ENCODE measurements at places on chromosomes 13 and 19.

DNA sequence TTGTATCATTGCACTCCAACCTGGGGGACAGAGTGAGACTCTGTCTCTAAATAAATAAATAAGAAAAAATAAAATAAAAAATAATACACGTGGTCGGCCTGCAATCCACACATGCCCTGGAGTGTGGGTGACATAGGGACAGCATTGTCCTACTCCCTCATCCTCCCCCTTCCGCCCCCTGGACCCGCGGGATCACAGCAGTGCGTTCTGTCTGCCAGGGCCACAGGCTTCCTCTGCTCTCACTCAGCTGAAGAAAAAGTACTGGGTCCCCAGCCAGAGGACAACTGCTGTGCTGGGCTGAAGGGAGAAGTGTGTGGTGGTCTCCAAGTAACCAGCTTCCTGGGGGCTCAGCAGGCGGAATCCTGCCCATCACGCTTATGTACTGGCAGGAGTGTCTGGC, 6.3 kb downstream of the BCAT2 start:
- H3K4me1 ChIP-seq = peaks cover 10% of the 10 kb centered on the region
- H3K27me3 ChIP-seq = no peaks in the 10 kb centered on the region

DNA sequence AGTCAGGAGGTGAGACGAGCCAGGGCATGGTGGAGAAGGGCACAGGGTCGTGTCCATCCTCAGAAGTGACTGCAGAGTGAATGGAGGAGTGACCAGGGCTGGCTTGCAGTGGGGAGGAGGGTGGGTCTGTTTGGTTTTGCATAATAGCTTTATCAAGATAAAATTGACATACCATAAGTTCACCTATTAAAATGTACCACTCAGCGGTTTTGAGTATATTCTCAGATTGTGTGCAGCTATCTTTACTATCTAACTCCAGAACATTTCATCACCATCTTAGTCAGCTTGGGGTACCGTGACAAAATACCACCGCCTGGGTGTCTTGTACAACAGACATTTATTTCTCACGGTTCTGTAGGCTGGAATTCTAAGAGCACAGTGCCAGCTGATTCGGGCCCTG, 13.2 kb downstream of the ZNF8 start:
- H3K36me3 ChIP-seq = peaks cover 14% of the 10 kb centered on the region
- no peaks in the 10 kb centered on the region for H3K27me3 ChIP-seq
- no peak overlapping the region for H3K27ac ChIP-seq
- no peak overlapping the region for H3K4me3 ChIP-seq

DNA sequence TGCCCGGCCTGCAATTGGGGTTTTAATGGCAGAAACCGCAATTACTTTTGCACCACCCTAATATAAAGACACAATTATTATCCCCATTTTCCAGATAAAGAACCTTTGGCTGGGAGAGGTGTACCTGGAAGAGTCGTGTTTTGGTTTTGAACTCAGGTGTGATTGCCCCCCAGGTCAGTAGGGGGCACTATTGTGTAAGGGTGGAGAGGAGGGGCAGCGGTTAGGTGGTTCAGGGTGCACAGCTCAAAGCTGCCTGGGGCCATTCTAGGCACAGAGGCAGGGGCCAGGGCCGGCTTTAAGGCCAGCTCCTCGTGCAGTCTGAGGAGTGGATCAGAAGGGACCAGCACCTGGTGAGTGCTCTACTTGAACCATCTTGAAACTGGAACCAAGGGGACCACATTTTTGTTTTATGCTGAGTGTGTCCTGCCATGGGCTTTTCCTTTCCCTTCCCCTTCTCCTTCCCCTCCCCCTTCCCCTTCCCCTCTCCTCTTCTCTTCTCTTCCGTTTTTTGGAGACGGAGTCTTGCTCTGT, 5.8 kb upstream of the FCGRT start:
- no peaks in the 10 kb centered on the region for H3K36me3 ChIP-seq
- H3K27ac ChIP-seq = no peak overlapping the region
- H3K27me3 ChIP-seq = no peaks in the 10 kb centered on the region
- H3K4me3 ChIP-seq = peak overlapping the region; percentile 41
- peaks cover 23% of the 10 kb centered on the region for H3K4me1 ChIP-seq
- peak; percentile 74 for DNase-seq

DNA sequence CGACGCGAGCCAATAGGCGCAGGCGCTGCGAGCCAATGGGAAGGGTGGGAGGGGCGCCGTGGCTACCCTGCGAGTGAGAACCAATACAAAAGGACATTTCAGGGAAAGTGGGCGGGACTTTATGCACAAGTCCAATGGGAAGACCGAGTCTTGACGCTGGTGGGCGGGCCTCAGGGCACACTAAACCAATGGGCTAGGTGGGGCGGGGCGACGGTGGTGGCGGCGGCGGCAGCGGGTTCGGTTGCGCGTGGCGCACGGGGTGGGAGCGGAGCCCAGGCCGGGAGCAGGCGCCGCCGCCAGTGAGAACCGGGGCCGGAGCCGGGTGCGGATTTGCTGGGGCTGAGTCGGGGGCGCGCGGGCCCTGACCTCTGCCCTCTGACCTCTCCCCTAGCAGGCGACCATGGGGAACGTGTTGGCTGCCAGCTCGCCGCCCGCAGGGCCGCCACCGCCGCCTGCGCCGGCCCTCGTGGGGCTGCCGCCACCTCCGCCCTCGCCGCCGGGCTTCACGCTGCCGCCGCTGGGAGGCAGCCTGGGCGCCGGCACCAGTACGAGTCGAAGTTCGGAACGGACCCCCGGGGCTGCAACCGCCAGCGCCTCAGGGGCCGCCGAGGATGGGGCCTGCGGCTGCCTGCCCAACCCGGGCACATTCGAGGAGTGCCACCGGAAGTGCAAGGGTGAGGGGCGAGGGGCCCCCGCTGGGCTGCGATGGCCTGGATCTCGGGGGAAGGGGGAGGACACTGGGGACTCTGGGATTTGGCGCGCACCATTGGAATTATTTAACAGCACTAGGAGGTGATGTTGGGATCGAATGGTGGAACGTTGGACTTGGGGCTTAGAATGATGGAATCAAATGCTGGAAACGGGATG, at the start of gene TOMM40:
Gene TOMM40 (plus strand): TSS at position 239 of the 867 bp plus-strand sequence. CDS start 162 bp downstream, at position 401.
- H3K4me1 ChIP-seq = peaks cover 30% of the 10 kb centered on the region
- DNase-seq = peak; percentile 100
- H3K36me3 ChIP-seq = peaks cover 4% of the 10 kb centered on the region
- peak within 1 kb of the TSS; percentile 91 for H3K4me3 ChIP-seq
- no peaks in the 10 kb centered on the region for H3K27me3 ChIP-seq

DNA sequence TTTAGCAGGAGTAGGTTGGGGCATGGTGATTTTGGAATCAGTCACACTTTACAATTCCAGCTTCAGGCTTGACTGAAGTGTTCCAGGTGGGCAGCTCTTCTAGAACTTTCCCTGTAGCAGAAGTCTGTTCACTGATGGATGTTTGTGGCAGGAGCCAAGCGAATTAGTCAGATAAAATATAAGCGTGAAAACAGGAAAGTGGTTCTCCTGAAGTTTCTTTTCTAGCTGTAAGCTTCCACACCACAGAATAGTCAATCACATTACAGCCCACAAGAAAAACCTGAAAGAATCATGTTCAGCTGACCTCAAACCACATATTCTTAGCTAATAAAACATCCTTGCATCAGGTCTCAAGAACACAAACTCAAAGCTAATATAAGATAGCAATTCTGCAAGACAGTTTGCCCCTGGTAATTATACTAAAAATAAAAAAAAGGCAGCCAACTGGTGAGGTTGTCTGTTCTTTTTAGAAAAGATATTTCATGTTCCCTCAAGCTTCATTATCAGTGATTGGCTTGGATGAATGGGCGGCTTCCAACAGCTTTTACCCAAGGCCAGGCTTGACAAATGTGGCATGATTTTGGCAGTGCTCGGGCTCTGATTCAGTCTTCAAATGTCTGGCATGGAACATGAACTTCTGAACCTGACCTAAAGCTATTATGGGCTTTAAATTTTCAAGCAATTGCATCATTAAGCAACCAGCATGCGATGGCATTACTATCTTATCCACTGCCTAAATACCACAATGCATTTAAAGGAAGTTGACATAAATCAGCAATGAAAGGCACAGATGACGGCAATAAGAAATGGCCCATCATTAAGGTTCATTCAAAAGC, 136.8 kb downstream of the DCLK1 start:
- no peak overlapping the region for H3K4me3 ChIP-seq
- no peaks in the 10 kb centered on the region for H3K27me3 ChIP-seq
- H3K36me3 ChIP-seq = no peaks in the 10 kb centered on the region

DNA sequence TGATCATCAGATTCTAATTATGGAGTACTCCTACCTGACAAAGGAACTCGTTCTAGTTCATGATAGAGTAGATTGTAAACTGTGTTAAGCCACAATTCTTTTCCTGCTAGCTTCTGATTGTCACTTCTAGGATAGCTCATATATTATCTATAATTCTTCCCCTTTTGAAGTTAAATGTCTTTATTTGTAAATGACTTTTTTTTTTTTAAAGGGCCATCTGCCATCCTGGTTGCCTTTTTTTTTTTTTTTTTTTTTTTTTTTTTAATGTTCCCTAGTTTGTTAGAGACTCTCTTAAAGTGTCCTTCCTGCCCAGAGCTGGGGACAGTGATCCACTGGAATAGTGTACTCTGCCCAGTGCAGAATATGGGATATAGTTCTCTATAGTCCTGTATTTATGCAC, 4.3 kb downstream of the CHAMP1 start:
- no peak for DNase-seq
- peaks cover 10% of the 10 kb centered on the region for H3K36me3 ChIP-seq
- H3K27ac ChIP-seq = peak overlapping the region; percentile 14
- no peaks in the 10 kb centered on the region for H3K27me3 ChIP-seq
- H3K4me3 ChIP-seq = no peak overlapping the region
- peaks cover 37% of the 10 kb centered on the region for H3K4me1 ChIP-seq

DNA sequence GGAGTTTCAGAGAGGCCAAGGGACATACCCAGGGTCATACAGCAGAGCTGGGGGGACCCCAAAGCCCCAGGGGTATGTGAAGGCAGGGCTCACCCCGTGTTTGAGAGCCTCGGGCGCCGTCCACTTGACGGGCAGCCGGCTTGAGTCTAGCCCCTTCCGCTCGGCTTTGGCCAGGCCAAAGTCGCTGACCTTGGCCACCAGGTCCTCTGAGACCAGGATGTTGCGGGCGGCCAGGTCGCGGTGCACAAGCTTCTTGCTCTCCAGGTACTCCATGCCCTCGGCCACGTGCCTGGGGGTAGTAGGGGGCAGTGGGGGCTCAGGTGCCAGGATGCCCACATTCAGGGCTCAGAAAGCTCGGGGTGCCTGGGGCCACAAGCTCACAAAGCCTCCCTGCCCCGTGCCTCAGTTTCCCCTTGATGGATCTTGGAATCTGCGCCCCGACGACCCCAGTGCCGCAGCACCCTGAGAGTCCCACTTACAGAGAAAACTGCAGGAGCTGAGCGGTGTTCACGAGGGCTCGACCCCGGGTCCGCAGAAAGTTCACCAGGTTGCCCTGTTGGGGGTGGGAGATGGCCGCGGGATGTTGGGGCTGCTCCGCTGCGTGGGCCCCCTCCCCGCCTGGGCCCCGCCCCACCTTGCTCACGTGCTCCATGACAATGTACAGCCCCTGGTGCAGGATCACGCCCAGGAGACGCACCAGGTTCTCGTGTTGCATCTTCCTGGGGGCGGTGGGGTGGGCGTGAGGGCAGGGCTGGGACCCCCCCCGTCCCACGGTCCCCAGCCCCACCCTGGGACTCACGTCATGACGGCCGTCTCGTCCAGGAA, 7.1 kb downstream of the MATK start:
- no peaks in the 10 kb centered on the region for H3K4me1 ChIP-seq
- H3K4me3 ChIP-seq = no peak overlapping the region
- no peaks in the 10 kb centered on the region for H3K36me3 ChIP-seq
- no peak overlapping the region for H3K27ac ChIP-seq

GRCh38 chr13:113585896-113586295, 1.3 kb downstream of the TFDP1 start:
- H3K27me3 ChIP-seq = no peaks in the 10 kb centered on the region
- peaks cover 32% of the 10 kb centered on the region for H3K4me1 ChIP-seq
- H3K4me3 ChIP-seq = peak overlapping the region; percentile 89
- H3K36me3 ChIP-seq = peaks cover 6% of the 10 kb centered on the region
- peak overlapping the region; percentile 69 for H3K27ac ChIP-seq

DNA sequence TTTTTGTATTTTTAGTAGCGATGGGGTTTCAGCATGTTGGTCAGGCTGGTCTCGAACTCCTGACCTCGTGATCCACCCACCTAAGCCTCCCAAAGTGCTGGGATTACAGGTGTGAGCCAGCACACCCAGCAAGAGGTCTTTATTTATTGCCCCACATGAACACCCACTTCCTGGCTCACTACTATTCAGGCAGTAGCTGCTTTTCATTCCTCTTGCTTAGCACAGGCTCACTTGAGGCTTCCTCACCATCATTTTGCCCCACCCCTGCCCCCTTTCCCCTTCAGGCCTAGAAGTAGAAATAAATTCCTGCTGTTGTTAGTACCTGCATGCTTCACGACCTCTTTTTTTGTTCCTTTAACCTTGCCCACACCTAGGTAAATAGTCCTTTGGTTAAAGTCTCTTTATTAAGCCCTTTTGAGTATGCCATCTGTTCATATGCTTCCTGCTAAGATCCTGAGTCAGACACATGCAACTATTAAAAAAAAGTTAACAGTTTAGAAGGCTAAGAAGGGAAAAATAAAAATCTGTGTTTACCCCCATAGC, 33.5 kb upstream of the ITM2B start:
- no peak overlapping the region for H3K27ac ChIP-seq
- peaks cover 7% of the 10 kb centered on the region for H3K4me1 ChIP-seq
- peaks cover 3% of the 10 kb centered on the region for H3K36me3 ChIP-seq
- DNase-seq = no peak

DNA sequence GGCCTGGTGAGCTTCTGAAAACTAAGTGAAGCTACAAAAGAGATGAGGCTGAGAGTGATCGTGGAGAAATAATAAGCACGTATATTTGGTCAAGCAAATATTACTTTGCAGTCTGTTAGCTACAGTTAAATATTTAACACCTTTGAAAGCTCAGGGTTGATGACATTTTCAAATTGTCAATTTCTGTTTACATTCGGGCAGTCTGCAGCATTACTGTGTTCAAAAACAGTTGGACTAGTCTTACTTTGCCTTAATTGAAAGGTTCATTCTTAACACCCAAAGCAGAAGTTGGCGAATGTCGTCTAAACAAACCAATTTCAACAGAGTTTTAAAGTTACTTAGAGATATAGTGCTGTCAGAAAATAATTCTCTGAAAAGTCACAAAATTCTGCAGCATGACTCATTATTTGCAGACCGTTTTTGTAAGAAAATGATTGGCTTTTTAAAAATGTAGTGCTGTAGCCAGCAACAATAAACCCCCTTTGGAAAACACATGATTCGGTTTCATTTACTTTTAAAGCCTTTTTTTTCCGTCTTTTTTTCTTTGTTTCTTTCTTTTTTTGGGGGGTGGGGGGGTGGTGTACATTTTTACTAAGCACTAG, 549.0 kb downstream of the GPC6 start:
- no peak overlapping the region for H3K27ac ChIP-seq
- peaks cover 14% of the 10 kb centered on the region for H3K27me3 ChIP-seq
- H3K4me1 ChIP-seq = no peaks in the 10 kb centered on the region
- DNase-seq = no peak

Data from T-helper 17 cell (primary cell).